ENCODE measurements at places on chromosomes 2 and 18.

- DNase-seq: peak; percentile 35
Measured at GRCh38 chr2:202335791-202336467, 40.2 kb upstream of the BMPR2 start.

DNA sequence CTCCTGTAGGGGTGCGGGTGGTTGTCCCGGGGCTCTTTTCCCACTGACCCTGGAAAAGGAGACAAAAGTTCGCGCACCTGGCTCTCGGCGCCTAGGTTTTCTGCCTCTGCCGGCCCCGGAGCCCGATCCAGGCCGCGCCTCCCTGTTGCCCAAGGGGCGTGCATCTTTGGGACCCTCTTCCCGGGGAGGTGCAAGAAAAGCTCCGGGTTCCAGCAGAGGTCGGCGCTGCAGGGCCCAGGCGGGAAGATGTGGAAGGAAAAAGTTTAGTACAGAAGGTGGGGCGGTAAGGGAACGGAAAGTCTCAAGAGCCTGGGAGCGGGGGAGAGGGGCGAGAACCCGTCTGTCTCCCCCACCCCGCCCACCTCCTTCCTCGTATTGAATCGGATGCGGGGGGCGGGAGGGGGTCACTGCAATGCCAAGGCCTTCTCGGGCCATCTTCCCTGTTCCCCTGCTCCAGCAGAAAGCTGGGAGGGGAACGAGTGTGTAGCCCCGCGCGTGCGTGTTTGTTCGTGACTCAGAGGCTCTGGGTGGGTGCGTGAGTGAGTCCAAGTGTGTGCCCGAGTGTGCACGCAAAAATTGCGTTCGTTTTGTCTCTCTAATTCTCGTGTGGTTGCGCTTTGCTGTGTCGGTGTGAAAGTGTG lies 6.3 kb upstream of the EN1 start:
- no peak for DNase-seq

DNA sequence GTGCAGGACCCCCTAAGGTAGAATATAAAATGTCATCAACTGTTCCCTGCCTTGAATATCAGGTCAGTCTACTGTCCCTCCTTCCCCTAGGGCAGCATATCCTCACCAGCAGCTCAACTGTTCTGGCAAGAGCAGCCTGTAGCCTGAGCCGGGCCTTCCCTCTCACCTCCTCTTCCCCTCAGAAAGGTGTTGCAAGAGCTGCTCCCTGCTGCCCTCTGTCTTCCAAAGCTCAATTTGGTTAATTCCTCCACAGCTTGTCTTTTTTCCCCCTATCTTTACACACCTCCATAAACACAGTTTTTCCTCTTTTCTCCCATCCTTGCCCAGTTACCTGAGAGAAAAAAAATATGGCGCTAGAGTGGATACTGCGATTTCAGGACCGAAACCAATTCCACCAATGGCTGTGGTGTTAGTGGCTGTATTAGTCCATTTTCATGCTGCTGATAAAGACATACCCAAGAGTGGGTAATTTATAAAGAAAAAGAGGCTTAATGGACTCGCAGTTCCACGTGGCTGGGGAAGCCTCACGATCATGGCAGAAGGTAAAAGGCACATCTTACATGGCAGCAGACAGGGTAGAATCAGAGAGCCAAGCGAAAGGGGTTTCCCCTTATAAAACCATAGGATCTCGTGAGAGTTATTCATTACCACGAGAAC lies 184.7 kb downstream of the MREG start:
- no peak for DNase-seq

- DNase-seq: no peak
Measured at GRCh38 chr2:121617042-121617599, 32.1 kb downstream of the CLASP1 start.

DNA sequence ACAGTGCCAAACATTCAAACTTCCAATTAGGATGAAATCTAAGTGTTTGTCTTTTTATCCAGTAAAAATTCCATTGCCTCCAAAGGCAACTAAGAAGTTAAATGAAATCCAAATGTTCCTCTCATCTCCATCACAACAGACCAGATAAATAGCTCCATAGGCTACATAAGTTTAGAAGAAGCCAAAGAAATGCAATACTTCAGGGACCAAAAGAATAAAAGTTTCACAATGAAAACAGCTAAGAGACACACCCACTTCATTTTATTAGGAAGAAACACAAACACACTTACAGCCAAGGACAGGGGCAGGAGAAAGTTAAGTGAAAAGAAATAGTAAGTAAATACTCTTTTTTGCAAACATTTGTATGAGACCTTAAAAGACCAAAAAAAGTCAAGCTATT lies 88.5 kb upstream of the CCDC150 start:
- no peak for DNase-seq

- DNase-seq: no peak
Measured at GRCh38 chr2:71631411-71631931, 178.1 kb downstream of the DYSF start.

DNA sequence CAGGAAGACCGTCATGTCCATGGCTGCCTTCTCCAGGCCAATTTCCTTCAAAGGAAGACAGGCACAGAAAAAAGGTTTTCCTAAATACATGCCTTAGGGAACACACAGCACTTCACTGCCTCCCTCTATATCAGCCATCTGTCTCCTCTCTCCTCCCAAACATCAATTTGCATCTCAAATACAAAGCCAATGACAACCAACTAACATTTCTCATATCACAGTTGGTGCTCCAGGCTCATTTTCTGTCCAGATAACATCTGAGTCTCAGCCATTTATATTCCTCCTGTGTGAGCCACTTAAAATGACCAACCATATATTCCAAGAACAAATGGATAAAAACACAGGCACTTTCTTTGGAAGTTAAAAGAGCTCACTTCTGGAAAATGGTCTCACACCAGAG lies 62.5 kb upstream of the ACAA2 start:
- DNase-seq: no peak
